Head of caudate nucleus (tissue), 42 donors: ENCODE measurements at places on chromosomes 7 and 10.

DNA sequence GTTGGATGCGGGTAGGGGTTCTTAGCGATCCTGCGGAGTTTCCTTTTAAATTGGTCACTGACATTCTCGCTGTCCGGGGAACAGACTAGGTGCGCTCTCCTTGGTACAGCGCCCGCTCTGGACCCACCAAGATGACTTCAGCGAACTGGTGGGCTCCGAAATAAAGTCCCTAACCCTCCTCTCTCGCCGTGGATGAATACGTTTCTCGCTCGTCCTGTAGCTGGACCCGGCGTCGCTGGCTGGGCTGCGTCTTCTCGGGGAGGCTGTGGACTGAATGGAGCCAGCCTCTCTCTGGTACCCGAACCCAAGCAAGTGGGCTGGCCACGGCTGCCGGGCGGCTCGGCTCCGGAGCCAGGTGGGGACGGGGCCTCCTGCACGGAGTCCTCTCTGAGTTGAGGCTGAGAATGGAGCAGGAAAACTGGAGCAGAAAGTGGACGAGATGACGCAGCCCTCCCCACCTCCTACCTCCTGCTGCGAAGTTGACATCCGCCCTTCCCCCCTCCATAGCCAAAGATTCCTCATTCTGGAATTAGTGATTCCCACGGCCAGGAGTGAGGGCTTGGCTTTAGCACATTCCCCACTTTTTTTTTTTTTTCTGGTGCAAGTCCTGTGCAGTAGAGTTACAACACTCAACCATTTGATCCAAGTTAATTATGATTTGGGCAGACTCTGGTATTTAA lies 1.5 kb downstream of the UNC5B start:
- no peak for DNase-seq

DNA sequence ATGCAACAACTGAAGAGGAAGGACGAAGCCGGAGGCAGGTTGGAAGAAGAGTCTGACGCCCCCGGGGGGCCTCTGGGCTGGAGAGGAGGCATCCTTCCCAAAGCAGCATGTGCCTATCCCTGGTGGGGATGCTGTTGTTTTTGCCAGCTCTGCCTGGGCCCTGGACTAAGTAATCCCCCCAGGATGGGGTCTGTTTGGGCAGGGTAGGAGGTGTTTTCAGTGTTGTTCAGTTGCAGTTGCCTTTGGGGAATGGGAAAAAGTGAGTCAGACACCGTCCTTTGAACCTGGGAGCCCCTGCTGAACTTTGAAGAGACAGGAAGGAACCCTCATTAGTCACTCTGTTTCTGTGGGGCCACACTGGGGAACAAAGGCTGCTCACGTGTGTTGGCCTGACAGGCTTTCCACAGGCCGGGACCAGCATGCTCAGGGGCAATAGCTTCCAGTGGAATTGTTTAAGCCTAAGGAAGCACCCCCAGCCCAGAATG lies 35.2 kb upstream of the GDF10 start:
- no peak for DNase-seq

GRCh38 chr7:48274662-48275061 lies 103.4 kb downstream of the ABCA13 start:
- no peak for DNase-seq

GRCh38 chr10:29908962-29909361 lies 150.4 kb downstream of the JCAD start:
- DNase-seq = no peak

- no peak for DNase-seq
Observed at GRCh38 chr10:13822490-13822889, 235.7 kb downstream of the PRPF18 start.

- no peak for DNase-seq
Observed at GRCh38 chr7:121755818-121756552, 117.0 kb upstream of the PTPRZ1 start.

GRCh38 chr10:122294511-122295450 lies 23.7 kb downstream of the BTBD16 start:
- no peak for DNase-seq

DNA sequence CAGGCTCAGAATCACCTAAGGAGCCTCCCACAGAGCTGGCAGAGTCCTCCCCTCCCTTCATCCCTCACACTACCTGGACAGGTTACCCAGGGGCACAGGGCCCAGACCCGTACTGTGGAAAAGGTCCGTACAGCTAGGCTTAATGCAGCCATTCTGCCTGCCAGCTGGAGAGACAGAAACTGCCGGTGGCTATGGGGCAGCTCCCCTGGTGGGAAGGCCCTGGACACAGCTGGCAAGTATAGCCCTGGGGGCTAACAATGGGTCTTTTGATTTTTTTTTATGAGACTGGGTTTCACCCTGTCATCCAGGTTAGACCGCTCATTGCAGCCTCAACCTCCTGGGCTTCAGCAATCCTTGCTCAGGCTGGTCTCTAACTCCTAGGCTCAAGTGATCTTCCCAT lies 68.3 kb downstream of the GNA12 start:
- no peak for DNase-seq

DNA sequence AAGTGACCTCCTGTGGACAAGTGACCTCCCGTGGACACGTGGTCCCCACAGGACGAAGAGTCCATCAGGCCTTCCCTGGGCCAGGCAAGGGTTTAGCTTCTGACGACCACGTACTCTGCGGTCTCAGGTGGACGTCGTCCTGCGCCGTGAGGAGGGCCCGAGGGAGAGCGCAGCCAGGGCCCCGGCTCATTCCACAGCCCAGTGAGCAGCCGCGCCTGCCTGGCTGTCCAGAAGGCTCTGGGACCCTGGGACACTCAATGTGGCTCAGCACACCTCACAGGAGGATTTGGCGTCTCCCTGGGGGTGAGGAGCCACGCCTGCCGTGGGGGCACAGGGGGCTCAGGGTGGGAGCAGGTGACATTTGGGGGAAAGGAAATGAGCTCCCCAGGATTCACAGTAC lies 64.4 kb upstream of the CFAP46 start:
- no peak for DNase-seq

- DNase-seq = no peak
Observed at GRCh38 chr10:63833411-63834060, 312.3 kb downstream of the REEP3 start.

DNA sequence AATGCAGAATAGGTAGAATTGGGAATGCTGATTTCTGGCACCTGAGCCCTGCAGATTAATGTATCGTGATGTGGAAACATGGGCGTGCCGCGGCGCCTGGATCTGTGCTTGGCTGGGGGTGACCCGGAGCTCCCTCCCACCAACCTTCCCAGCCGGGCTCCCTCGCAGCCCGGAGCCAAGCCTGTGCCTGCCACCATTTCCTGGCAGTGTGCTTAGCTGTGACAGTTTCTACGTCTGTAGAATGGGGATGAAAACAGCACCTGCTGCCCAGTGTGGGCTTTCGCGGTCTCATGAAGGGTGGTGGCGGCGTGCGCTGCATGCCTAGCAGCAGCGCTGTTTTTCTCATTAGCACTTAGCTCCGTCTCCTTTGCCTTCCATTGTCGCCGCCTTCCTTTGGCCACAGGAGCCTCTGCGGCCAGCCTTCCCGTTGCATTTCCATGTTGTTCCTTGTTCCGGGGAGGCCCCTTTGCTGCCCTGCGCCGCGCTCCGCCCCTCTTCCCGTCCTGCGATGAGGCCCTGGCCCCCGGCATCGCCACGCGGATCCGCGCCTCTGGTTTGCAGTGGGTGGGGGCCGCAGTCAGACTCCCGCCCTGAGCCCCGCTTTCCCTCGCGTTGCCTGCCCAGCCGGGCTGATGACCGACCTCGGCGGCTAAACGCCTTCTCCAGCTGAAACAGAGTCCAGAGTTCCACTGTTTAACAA lies 84.2 kb downstream of the CUL1 start:
- no peak for DNase-seq

GRCh38 chr7:96426027-96426426 lies 104.1 kb upstream of the SLC25A13 start:
- DNase-seq = no peak

DNA sequence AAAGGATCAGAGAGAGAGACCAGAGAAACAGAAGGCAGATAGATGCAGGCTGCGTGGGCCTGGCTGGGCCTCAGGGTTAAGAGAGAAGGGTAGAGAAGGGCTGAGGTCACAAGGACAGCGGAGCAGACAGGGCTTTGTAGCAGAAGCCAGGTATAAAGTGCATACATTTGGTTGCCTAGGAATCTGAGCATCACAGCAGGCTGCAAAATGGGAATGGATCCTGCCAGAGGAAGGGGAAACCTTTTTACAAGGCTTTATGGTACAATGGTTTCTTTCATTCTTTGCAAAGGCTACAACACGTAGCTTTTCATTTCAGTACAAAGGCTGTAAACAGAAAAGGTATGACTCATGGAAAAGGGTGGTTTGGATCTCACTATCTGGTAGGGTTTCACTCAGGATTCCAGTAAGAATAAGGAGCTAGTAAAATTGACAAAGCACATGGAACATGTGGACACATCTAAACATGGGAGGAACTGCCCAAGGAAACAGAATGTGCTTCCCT lies 275.1 kb downstream of the DOCK4 start:
- no peak for DNase-seq

GRCh38 chr10:83301732-83302131 lies 837.6 kb upstream of the GHITM start:
- DNase-seq = no peak
